ENCODE measurements at places on chromosomes 13 and 19.

DNA sequence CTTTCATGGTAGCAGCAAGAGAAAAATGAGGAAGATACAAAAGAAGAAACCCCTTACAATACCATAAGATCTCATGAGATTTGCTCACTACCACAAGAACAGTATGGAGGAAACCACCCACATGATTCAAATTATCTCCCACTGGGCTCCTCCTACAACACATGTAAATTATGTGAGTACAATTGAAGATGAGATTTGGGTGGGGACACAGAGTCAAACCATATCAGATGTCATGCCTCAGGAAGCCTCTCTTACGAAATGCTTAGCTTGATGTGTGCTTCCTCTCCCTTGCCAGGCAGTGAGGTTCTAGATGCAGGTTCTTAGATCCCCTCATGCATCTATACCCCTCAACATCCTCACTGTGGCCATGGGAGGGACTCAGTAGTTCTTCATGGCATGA lies 63.2 kb upstream of the RGCC start:
- DNase-seq = no peak

- DNase-seq = no peak
These were observed 234.7 kb downstream of the TSHZ3 start for GRCh38 chr19:31114585-31114984.

- DNase-seq = no peak
These were observed 3.6 kb downstream of the KLK15 start for GRCh38 chr19:50829801-50830200.

- DNase-seq = no peak
These were observed 714.0 kb downstream of the DIAPH3 start for GRCh38 chr13:59449750-59450149.

DNA sequence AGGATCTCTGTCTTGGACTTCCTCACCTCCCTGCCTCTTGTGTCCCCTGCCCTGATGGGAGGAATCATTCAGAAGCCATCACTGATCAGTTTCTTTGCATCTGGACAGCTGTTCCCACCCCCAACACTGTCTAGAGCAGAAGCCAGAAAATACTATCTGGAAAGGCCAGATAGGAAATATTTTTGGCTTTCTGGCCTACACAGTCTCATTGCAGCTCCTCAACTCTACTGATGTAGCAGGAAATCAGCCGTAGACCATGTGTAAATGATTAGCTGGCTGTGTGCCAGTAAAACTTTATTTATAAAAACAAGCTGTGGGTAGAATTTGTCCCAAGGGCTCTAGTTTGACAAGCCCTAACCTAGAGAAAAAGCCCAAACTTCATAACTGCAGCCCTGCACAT lies 5.6 kb downstream of the SIGLEC7 start:
- DNase-seq = no peak

Data from GM23338 (cell line).